ENCODE measurements at places on chromosomes 4 and X.
A peak's percentile ranks its signal among the peaks of the same experiment; 100 is the strongest.

DNA sequence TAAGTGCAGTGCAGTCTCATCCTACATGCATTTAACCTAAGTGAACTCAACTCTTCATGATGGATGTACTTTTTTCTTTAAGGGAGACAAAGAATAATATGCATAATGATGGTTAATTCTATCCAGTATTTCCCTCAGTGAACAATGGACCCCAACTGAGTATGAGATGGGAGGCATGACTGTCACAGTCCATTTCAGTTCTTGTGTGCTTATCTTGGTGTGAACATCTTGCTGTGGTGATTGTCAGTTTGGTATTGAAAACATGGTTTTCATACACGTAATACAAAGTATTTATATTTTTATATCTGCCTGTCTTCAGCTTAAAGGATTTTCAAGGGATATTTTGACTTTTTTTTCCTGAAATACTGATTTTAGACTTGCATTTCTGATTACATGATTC lies 72.0 kb upstream of the NDUFC1 start:
- DNase-seq: no peak

GRCh38 chr4:20281453-20281852 lies 29.7 kb downstream of the SLIT2 start:
- DNase-seq: no peak

GRCh38 chrX:134545510-134545909 lies 85.5 kb downstream of the HPRT1 start:
- DNase-seq: no peak

DNA sequence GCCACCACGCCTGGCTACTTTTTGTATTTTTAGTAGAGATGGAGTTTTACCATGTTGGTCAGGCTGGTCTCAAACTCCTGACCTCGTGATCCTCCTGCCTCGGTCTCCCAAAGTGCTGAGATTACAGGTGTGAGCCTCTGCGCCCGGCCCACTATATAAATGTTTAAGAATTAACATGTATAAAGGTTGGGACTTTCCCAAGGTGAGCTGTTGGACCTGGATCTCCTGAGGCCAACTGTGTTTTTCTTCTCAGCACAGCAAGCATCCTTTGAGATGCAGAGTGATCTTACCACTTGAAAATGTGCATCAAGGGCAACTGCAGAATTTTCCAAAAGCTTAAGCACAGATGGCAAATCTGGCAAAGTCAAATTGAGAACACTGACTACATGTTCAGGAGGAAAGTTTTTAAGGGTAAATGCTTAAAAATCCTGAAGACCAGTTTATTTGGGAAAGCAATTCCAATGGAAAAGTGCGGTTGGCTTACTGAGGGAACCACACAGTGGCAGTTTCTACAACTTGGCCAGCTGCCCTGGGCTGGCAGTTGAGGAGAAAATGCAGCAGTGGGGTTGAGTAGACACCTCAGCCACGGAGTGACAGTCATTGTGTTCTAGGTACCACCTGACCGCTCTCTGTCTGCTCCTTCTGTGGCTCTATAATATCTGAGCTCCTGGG lies 168.9 kb downstream of the CBR4 start:
- no peak for DNase-seq

DNA sequence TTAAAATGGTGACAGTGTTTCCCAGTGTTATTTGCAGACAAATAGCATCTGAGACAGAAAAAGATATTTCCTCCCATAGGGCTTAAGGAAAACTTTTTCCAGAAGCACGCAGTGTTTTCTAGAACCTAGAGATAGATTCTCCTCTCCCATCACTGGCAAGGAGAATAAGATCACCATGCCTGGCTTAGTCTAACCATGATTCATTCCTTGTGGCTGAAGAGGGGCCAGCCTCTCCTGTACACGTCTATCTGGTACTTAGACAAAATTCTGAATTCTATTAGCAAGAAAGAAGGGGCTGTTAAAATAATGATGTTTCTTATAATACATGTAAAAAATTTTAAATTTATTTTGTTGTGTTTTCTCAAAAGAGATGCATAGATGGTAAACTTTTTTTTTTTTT lies 296.1 kb upstream of the LDB2 start:
- DNase-seq: no peak

GRCh38 chrX:137916090-137916746 lies 350.3 kb downstream of the ZIC3 start:
- DNase-seq: no peak

- no peak for DNase-seq
Observed at GRCh38 chr4:137610960-137611359, 78.7 kb upstream of the PCDH18 start.

GRCh38 chr4:80036949-80037685 lies 35.9 kb downstream of the ANTXR2 start:
- no peak for DNase-seq

GRCh38 chr4:11105715-11106114 lies 323.0 kb downstream of the HS3ST1 start:
- DNase-seq: no peak

GRCh38 chr4:94548571-94548970 lies 96.8 kb downstream of the PDLIM5 start:
- DNase-seq: peak; percentile 73

- DNase-seq: no peak
Observed at GRCh38 chr4:167100120-167100519, 134.2 kb downstream of the SPOCK3 start.

DNA sequence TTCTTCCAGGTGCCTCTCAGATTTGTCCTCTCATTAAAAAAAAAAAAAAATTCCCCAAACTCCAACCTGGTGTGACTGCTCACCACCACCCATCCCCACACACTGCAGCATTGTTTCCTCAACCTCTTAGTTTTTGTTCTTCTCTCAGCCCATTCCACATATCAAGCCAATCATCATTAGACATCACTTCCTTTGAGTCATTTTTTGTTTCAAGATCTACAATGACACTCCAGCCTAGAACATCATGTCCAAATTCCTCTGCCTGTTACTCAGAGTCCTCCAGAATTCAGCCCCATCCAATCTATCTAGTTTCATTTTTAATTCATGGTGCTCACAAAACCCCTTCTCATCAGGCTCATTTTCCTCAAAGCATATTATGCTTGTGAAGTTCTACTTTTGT lies 262.5 kb upstream of the TEX13A start:
- no peak for DNase-seq

DNA sequence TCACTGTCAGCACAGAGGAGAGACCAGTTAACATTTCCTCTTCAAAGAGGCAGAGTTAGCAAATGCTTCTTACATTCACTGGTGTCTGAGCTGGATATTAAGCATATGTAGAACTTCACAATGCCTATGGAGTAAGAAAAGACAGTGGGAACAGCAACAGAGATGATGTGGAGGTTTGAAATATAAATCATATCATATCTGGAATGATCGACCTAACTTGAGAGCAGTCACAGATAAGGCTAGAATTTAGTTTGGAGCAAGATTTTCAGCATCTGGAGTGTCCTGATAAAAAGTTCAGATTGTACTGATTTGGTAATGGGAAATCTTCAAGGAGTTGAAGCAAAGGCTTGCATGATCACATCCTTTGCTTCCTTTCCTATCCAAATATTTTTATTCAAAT lies 90.5 kb upstream of the ANKRD50 start:
- DNase-seq: no peak

DNA sequence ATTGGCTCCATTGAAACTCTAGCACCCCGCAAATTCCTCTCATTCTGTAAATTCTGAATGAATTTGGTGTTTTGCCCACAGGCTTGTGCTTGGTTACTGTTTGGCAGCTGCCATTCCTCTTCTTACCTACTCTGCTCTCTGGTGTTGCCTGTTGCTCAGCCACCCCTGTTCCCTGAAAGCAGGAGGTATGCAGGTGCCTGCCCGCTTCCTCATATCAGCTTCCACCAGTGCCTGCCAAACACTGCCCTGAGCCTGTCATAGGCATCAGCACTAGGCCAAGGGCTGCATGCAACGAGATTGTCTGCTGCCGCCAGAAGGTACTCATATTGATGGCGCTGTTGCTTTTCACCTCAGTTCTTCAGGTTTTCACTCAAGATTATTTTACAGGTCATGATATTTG lies 978.1 kb downstream of the C4orf33 start:
- no peak for DNase-seq

GRCh38 chr4:54274264-54274663 lies 45.2 kb downstream of the PDGFRA start:
- no peak for DNase-seq

DNA sequence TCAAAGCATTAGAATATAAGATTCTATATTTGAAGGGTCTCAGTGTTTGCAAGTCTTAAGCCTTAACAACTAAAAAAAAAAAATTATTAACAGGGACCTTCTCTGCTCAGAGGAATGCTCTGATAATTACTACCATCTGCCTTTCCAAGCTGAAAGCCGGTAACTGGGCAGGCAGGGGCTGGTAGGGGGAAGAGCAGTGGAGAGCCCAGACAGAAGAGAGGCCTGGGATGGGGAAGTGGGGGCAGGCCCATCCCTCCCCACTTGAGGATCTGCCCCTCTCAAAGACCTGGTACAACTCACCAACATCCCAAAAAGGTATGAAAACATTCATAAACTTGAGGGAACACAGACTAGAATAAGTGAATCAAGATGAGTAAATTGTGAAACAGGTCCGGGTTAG lies 113.9 kb downstream of the QDPR start:
- no peak for DNase-seq

GRCh38 chr4:123480706-123481418 lies 84.3 kb downstream of the SPRY1 start:
- no peak for DNase-seq

DNA sequence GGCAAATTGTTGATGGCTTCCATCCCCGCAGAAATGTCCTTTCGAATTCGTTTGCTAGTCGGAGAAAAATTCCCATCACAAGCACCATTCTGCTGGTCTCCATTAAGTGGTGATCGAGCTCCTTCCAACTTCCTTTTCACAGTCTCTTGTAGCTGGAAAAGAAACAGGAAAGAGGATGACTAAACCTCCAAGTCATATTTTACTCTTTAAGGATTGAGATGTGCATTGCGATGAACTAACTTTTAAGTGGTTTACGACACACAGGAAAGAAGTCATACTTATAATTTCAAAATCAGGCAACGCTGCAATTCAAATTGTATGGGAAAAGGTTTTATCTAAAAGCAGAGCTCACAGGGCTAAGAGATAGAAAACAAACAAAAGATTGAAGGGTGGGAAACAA lies 225.2 kb downstream of the MGST2 start:
- no peak for DNase-seq

DNA sequence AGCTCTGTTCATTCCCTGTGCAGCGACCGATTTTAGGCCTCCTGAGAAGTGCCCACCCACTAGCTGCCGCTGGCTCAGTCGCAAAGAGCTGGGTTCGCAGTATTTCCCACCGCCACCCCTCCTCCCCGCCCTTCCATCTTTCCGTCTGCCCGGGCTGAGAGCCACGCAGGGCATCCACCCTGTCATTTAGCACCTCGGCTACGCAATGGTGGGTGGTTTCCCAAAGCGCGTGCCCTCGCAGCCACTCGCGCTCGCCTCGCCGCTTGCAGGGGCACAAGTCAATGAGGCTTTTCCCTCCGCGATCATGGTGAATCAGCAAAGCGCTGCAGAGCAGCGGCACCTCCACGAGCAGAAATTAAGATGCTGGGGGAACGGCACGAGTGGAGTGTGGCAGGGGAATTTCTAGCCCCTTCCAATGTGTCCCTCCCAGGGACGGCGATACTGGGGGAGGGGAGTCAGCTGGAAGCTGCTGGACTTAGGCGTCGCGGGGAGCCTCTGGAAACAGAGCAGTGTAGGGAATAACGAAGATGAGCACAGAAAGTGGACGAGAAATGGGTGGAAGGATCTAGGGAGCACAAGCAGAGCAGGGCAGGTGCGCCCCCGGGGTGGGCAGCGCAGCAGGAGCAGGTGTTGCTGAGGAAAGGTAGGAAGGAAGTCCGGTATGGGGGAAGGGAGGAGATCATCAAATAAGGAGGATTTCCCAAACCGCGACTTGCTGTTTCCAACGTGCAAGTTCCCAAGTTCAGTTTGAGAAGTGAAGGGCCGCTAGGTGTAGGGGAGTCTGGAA lies 2.4 kb upstream of the PTCHD1 start:
- DNase-seq: no peak

GRCh38 chrX:16771483-16772398 lies 14.5 kb upstream of the TXLNG start:
- DNase-seq: peak; percentile 58

- no peak for DNase-seq
Observed at GRCh38 chr4:18798123-18798522, 776.6 kb upstream of the LCORL start.

- peak; percentile 65 for DNase-seq
Observed at GRCh38 chr4:40149960-40150385, 46.9 kb upstream of the RHOH start.

- DNase-seq: no peak
Observed at GRCh38 chr4:181946902-181947301, 296.3 kb upstream of the TENM3 start.

DNA sequence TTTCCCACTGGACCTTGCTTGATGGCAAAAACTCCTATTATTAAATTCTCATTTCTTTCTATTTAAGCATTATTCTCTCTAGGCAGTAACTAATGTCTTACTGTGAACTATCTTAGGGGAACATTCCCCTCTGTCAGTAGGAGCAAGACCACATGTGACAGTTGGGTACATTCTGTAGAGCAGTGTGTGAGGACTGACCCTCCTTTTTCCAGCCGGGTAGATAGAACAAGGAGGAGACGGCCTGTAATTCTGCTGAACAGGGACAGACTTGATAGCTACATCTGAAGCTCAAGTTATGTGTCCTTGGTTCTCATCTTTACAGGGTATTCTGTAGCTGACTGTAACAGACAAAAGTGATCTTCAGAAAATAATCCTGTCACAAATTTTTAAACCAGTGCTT lies 43.3 kb downstream of the FNIP2 start:
- no peak for DNase-seq

DNA sequence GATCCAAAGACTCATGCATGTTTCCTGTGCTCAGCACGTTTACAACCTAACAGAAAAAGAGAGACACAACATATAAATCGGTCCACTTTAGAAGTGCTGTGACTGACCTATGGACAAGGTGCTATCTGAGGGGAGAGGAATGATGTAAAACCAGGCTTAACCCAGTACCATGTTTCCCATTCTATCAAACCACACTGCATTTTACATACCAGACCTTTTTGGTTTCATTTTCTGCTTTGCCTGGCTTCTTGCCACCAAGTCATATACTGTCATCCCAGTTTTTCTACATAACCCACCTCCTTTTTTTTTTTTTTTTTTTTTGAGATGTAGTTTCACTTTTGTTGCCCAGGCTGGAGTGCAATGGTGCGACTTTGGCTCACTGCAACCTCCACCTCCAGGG lies 82.2 kb downstream of the KLF8 start:
- DNase-seq: no peak

DNA sequence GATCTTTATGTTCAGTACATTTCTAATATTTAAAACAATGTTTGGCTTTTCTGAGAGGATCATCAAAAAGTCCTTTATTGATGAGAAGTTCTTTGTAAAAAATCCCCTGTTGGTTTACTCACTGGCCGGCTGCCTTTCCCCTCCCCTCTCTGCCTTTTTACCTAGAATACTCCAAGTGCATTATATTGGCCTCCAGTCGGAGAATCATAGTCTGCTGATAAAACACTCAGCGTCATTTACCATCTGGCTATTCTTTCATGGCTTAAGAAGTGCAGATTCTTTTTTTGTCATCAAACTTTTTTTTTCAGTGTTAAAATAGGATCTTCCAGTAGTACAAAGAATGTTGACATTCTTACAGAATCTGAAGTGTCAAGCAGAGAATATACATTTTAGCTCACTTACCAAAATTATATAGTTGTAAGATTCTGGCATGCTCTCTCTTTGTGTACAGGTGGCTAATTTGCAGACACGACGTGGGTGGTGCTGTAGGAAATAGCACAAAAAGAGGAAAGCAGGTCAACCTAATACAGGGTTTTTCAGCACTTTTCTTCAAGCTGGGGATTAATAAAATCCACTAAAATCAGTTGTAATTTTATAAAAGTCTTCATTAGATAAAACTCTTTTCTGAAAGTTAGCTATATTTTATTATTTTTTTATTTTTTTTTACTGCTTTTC lies 731.8 kb downstream of the KCTD8 start:
- DNase-seq: no peak

Measured in RCC 7860 (cell line).